Muscle of arm (tissue), 14 donors: ENCODE measurements at places on chromosomes 3 and 15.

GRCh38 chr3:27239951-27240350, 129.2 kb downstream of the NEK10 start:
- DNase-seq: no peak

- no peak for DNase-seq
Observed at GRCh38 chr3:8324747-8325146, 176.9 kb upstream of the LMCD1 start.

- DNase-seq: no peak
Observed at GRCh38 chr15:66098022-66098363, 155.6 kb downstream of the MEGF11 start.

DNA sequence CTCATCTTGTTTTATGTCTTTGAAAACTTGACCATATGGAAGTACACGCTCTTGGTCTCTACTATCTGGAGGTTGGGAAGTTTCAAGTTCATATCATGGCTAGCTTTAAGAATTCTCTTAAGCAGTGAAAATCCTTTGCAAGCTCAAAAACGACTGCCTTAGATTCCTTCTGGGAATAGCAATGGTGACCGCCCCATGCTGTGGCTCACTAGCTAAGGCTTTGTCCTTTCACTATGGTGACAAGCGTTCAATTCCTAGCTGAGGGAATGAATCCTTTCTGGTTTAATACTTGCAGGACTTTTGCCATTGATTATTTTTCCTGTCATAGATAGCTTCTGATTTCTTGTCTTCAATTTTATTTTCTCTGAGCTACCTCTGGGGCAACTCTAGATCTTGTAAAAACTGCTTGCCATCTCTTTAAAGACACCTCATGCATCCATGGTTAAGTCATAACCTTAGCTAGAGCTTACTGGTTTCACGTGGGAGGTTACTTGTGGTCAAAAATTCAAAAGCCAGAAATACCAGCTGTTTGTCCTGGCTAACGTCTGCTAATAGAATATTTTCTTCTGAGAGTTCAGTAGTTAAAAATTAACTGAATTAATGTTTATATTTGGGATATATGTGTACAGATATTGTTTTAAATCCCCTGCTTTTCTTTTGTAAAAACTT, 673.4 kb upstream of the CBLB start:
- DNase-seq: no peak

DNA sequence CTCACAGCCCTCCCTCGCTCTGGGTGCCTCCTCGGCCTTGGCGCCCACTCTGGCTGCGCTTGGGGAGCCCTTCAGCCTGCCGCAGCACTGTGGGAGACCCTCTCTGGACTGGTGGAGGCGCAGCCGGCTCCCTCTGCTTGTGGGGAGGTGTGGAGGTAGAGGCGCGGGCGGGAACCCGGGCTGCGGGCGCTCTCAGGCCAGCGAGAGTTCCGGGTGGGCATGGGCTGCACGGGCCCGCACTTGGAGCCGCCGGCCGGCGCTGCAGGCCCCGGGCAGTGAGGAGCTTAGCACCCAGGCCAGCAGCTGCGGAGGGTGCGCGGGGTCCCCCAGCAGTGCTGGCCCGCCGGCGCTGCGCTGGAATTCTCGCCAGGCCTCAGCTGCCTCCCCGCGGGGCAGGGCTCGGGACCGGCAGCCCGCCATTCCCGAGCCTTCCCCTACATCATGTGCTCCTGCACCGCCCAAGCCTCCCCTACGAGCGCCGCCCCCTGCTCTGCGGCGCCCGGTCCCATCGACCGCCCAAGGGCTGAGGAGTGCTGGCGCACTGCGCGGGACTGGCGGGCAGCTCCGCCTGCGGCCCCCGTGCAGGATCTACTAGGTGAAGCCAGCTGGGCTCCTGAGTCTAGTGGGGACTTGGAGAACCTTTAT, 46.0 kb upstream of the GSK3B start:
- no peak for DNase-seq

DNA sequence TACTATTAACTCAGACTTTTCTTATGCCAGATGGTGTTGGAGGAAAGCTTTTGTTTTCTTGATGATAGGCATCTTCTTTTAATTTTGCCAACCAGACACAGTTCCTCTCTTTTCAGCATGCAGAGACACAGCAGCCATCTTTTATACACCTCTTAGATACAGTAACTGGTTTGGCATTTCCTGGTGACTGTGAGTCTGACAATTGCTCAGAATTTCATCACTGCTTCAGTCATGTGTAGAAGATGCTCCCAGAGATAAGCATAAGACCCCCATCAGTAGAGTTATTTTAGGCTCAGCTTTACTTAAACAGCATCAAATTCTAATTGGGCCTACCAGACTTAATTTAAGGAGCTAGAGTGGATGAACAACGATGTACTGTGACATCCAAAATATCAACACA, 779.0 kb downstream of the SQOR start:
- DNase-seq: no peak

GRCh38 chr3:186097663-186098451, 11.0 kb downstream of the ETV5 start:
- peak; percentile 80 for DNase-seq

GRCh38 chr3:188673646-188674186, 498.1 kb upstream of the TPRG1 start:
- DNase-seq: no peak

GRCh38 chr15:73765778-73766177, 12.6 kb upstream of the INSYN1 start:
- no peak for DNase-seq

- no peak for DNase-seq
Observed at GRCh38 chr15:22861161-22861560, 22.7 kb downstream of the NIPA2 start.

- DNase-seq: no peak
Observed at GRCh38 chr3:187807086-187807862, 62.0 kb upstream of the BCL6 start.

- DNase-seq: peak; percentile 66
Observed at GRCh38 chr15:23687143-23687470, at the start of gene NDN. Gene NDN (minus strand): TSS chr15:23687305. CDS start chr15:23687217, 88 bp downstream.

DNA sequence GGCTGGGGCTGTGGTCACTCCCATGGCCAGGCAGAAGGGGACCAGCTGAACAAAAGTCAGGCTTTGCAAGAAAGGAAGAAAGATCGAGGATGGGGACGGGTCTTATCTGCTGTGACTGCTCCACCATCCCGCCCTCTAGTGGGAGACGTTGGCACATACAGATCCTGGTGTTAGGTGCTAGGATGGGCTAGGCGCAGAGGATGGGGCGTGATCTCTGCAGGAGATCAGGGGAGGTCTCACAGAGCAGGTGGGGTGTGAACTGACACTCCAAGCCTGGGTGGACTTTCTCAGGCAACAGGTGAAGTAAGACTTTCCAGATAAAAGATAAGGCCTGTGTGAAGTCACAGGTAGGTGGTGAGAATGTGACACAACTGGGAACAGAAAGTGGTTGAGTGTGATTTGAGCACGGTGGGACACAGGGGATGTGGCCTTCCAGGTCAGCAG, 141.9 kb upstream of the SMAD3 start:
- no peak for DNase-seq

- DNase-seq: no peak
Observed at GRCh38 chr3:59677747-59678702, 628.2 kb upstream of the CFAP20DC start.

- no peak for DNase-seq
Observed at GRCh38 chr3:31277582-31277981, 255.1 kb upstream of the STT3B start.

GRCh38 chr15:90968434-90968833, 13.8 kb downstream of the RCCD1 start:
- DNase-seq: no peak

- no peak for DNase-seq
Observed at GRCh38 chr3:99854756-99855298, 37.2 kb downstream of the CMSS1 start.

- DNase-seq: no peak
Observed at GRCh38 chr3:146020969-146021368, 140.0 kb downstream of the PLOD2 start.

DNA sequence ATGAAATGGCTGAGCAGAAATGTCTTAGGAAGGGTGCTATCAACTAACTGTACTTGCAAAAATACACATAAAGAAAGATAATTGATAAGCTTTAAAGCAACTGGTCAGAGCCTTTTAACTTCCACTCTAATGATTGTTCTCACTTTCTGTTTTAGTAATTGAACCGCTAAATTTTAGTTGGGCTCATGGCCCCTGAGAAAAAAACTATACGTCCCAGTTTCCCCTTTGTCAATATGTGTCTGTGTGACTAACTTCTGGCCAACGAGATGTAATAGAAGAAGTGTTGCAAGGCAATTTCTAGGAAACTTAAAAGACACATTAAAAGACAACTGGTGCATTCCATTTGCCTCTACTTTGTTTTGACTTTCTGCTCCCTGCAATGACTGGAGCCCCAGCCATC, 223.9 kb downstream of the NR1D2 start:
- DNase-seq: no peak

DNA sequence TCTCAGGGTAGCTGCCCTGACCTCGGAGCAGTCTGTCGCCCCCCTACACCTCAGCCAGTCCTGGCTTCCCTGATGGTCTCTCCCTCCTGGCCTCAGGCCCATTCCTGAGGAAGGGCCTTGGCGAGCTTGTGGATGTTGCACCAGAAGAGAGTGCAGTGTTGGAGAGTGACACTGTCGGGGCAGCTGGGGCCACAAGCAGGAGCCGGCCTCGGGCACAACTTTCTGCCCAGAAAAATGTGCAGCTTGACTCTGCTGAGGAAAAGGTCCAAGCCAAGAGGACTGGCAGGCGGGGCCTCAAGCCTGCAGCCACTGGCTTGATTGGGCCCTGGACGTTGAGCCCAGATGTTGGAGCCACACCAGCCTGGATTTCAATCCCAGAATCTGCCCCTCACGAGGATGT, 12.8 kb downstream of the HEMK1 start:
- no peak for DNase-seq

GRCh38 chr15:64864068-64864467, 22.4 kb downstream of the PLEKHO2 start:
- no peak for DNase-seq

DNA sequence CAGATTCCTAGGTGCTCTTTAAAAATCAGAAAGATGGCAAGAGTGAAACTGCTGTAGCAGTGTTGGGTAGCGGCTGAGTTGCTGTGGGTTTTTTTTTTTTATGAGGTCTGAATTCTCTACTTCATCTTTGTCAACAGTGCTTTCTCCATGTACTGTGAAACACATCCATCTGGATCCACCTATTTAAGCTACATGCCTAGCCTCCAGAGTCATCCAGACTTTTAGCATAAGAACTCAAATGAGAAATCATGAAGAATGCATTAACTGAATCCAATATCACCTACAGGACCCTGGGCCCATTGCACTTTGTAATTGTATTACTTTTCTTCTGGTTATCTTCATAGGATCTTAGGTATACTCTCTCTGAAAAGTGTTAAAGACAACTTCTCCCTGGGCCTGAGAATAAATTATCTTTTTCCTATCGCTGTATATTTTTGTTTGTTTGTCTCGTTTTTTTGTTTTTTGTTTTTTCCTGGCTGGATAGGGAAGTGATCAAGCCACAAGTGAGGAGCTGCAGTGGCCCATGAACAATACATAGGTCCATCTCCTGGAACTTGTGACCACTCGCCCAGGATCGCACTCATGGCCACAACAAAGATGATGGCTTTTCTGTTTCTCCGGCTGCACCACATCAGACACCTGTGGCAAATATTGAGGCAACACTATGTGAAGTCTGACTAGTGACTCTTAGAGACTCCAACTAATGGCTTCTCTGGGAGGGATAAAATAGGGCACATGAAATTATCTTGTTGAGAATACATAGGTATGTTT, 609.9 kb upstream of the AGTR1 start:
- no peak for DNase-seq

DNA sequence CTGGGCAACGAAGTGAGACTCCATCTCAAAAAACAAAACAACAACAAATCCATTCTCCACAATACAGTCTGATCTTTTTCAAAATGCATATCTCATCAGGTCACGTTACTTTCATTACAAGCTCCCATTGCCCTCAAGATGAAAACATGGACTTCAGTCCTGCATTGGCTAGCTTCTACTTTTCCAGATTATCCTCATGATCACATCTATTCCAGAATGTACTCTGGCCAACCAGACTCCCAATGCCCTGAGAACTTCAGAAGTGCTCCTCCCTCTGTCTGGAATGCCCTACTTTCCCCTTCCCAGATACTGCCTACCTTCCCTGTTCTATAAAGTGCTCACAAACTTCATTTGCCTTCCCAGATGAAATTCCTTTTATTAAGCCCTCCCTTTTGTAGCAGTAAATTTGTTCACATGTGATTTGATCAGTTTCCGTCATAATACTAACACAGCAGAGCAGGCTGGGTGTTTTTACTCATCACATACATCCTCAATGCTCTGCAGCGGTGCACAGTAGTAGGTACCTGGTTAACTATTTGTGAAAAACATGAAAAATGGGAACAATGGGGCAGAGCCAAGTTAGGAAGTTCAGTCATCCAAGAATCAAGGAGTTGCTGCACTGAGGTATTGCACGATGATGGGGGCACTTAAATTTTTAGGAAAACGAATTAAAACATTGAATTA, 5.3 kb downstream of the RPL22L1 start:
- no peak for DNase-seq

- DNase-seq: peak; percentile 29
Observed at GRCh38 chr3:147191795-147192385, 214.5 kb downstream of the ZIC4 start.

GRCh38 chr3:155619118-155619915, 125.6 kb downstream of the PLCH1 start:
- DNase-seq: no peak

DNA sequence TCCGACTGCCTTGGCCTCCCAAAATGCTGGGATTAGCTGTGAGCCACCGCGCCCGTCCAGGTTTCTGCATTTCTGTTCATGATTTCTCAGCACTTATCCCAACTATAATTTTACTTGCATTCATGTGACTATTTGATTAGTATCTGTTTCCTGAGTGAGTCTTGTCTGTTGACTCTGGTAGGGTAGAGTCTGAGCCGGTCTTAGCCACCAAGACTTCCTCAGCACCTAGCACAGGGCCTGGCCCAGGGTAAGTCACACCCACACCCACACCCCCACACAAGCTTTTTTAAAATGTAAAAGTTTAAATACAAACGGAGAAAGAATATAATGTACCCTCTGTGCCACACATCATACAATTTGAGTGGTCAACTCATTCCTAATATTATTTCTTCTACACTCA, 3.1 kb upstream of the SPATA12 start:
- no peak for DNase-seq

DNA sequence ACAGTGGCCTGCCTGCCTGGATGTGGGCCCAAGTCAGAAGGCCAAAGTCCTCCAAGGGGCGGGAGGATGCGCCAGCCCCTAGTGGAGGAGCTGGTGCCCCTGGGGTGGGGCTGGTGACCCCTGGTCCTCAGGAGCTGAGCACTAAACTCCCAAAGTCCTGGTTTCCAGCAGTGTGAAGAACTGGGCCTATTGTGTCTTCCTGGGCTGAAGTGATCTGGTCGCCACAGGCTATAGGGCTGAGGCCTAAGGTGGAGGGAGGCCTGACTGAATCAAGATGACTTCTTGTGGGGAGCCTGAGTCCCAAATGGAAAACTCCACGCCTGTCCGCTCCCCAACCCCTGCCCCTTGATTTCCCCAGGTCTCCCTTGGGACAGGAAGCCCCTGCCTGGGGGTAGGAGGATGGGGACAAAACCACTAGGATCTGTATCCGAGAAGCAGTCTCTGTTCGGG, 753 bp upstream of the FES start:
- no peak for DNase-seq

- DNase-seq: no peak
Observed at GRCh38 chr15:64349375-64349774, 6.6 kb downstream of the CSNK1G1 start.

GRCh38 chr3:113405180-113405579, 36.1 kb downstream of the CFAP44 start:
- no peak for DNase-seq

- no peak for DNase-seq
Observed at GRCh38 chr3:40516201-40516600, 8.6 kb upstream of the ZNF621 start.

- no peak for DNase-seq
Observed at GRCh38 chr3:106765342-106765741, 611.9 kb upstream of the CCDC54 start.
